Aortic smooth muscle cell (primary cell): ENCODE measurements at places on chromosomes 16 and 17. TPM values are rescaled to one million over a fixed set of nuclear protein-coding genes. Genes with fewer than 3 reads are reported as not detected.

Gene OR4D1
- total RNA-seq: not detected in 2 replicates

Gene CLDN7
- total RNA-seq: 3.5 and 8.2 TPM in 2 replicates

Gene COG4
- total RNA-seq: 84.4 and 86.8 TPM in 2 replicates

Gene AGRP
- not detected in 2 replicates for total RNA-seq

Gene MYLK3
- total RNA-seq: 0.06 and 0.26 TPM in 2 replicates

Gene CSH2
- not detected in 2 replicates for total RNA-seq

Gene STH
- total RNA-seq: not detected in 2 replicates

Gene PPL
- 12.2 and 15.2 TPM in 2 replicates for total RNA-seq

Gene KRTAP4-5
- total RNA-seq: not detected in 2 replicates

Gene ANKRD40CL
- not detected in 2 replicates for total RNA-seq

Gene PSMB3
- 362 and 442 TPM in 2 replicates for total RNA-seq

Gene CHTF18
- 6.7 and 9.0 TPM in 2 replicates for total RNA-seq

Gene KRT31
- not detected in 2 replicates for total RNA-seq

Gene TBC1D3K
- not detected in 2 replicates for total RNA-seq

Gene KDM6B
- 3.6 and 3.9 TPM in 2 replicates for total RNA-seq

Gene C17orf107
- 1.9 and 2.9 TPM in 2 replicates for total RNA-seq

Gene WNK4
- total RNA-seq: 0.06 TPM in 1 of 2 replicates, not detected in the other

Gene TEX19
- total RNA-seq: not detected in 2 replicates

Gene GHDC
- total RNA-seq: 19.7 and 21.4 TPM in 2 replicates

Gene SLC5A11
- total RNA-seq: not detected in 2 replicates

Gene MT4
- total RNA-seq: not detected in 2 replicates

Gene PLCD3
- total RNA-seq: 27.3 and 57.7 TPM in 2 replicates

Gene CDK5R1
- total RNA-seq: 0.50 and 0.79 TPM in 2 replicates

Gene CXCL16
- total RNA-seq: 1.5 and 2.1 TPM in 2 replicates

Gene SP6
- 0.12 and 0.13 TPM in 2 replicates for total RNA-seq

Gene CDH3
- total RNA-seq: not detected in 2 replicates

Gene RPL27
- total RNA-seq: 1,070 and 1,150 TPM in 2 replicates

Gene PPP1R27
- not detected in 2 replicates for total RNA-seq

Gene TEDC2
- total RNA-seq: 2.7 and 6.1 TPM in 2 replicates

Gene TBC1D3B
- 1.1 and 1.7 TPM in 2 replicates for total RNA-seq

Gene PRDM7
- total RNA-seq: not detected in 2 replicates
